ENCODE measurements at places on chromosomes 11 and 22.

- no peak for DNase-seq
Observed at GRCh38 chr22:21650823-21651520, 8.9 kb downstream of the SDF2L1 start.

GRCh38 chr22:23082534-23083314 is 12.4 kb downstream of the GNAZ start:
- no peak for DNase-seq

DNA sequence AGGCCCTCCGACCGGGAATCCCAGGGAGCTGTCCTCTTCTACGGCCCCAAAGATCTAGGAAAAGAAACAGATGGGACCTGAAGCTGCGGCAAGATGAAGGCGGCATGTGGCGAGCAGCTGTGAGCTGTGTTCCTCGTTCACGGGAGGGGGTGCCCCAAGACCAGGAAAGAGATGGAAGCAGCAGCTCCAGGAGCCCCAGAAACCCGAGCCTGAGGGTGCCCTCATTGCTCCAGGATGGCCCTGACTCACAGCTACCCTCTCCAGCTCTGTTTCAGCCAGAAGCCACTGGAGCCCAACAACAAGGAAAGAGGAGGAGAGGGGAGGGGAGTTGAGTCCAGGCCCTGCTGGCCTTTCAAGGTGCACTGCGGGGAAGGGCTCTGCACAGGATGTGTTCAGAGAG is 23.7 kb upstream of the NAP1L4 start:
- DNase-seq: no peak

DNA sequence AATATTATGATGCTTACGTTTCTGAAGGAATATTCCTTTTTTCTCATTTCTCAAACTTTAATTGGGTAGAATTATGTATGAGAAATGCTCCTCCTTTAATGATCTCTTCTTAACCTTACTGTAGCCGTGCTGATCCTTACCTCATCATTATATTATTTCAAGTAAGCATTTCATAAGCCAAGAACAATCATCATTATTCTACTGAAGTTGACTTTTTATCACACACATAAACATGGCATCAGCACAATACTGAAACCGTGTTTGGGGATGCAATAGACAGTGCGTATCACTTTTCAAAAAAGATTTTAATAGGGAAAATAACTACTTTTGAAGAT is 162.8 kb downstream of the ARHGAP42 start:
- DNase-seq: no peak

- no peak for DNase-seq
Observed at GRCh38 chr11:71252269-71252769, at the start of gene SHANK2. Gene SHANK2, minus strand, starts transcription at chr11:71252577. Its CDS starts 105,251 bp downstream, at chr11:71147326.

DNA sequence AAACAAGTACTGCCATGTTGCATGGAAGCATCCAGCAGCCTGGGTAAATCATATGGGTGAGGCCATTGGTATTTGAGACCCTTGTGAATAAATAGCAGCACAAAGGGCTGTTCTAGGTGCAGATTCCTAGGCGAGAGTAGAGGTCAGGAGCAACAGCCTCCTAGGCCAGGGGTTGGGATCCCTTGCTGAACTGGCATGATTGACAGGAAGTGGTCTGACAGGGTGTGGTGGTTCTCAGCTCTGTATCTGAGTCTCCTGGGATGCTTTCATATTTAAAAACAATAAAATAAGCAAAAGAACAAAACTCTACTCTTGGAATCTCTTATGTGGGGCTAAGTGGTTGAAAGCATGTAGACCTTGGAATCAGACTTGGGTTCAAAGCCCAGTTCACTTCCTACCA is 35.8 kb downstream of the INSC start:
- no peak for DNase-seq

DNA sequence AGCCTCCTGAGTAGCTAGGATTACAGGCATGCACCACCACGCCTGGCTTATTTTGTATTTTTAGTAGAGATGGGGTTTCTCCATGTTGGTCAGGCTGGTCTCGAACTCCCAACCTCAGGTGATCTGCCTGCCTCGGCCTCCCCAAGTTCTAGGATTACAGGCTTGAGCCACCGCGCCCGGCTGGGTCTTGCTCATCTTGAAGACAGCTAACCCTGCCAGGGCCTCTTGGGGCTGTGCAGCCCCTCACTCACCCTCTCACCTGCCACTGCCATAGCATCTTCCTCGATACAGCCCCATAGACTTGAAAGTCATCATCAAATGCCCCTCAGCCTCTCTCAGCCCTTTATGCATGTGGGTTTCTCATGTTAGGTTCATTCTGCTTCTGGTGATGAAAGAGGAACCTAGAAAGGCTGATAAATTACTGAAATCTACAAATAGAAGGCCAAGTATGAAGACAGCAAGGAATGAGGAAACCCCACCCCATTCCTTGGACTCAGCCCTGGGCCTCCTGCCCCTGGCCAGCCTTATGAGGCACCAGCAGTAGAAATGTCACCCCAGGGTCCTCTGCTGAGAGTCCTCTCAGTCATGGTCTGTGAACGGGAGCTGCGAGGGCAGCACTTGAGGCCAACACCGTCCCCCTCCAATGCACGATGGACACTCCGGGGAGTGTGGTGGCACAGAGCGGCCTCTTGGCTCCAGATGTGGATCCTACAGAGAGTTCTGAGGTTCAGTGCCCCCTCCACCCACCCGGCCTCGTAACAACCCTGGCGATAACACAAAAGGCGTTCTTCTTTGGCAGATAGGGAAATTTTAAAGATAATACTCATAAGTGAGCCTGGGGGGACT is 24.8 kb downstream of the SCGB1A1 start:
- no peak for DNase-seq

DNA sequence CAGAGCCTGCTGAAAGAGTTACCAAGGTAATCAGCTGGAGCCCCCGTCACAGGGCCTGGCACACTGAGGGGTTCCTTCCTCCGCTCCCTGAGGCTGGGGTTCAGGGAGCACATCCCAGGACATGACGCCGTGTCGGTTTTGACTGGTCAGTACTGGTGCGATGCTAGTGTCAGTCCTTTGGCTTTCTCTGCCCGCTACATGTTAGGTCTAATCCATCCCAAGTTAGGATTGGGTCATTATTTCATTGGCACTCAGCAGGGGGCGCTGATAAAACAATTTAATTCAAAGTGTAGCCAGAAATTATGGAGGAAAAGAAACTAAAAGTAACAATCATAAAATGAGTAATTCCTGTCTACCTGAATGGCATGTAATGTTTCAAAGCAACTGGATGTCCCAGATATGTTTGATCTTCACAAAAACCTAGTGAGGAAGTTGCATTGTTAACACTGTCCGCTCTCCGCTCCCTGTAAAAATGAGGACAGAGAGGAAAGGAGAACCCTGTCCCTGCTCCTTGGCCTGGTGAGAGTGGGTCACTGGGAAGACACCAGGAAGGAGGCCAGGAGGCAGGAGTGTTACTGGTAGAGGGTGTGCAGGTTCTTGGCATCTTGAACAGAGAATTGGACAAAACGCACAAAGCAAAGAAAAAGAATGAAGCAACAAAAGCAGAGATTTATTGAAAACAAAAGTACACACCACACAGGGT is 27.1 kb downstream of the TSKU start:
- DNase-seq: no peak

GRCh38 chr22:21797444-21798221 is 62.0 kb upstream of the YPEL1 start:
- DNase-seq: no peak

- peak; percentile 66 for DNase-seq
Observed at GRCh38 chr11:114315749-114316368, 19.7 kb downstream of the NNMT start.

GRCh38 chr11:13486926-13487660 is 8.7 kb downstream of the PTH start:
- peak; percentile 46 for DNase-seq

- DNase-seq: no peak
Observed at GRCh38 chr11:2328656-2329354, 27.0 kb downstream of the TSPAN32 start.

DNA sequence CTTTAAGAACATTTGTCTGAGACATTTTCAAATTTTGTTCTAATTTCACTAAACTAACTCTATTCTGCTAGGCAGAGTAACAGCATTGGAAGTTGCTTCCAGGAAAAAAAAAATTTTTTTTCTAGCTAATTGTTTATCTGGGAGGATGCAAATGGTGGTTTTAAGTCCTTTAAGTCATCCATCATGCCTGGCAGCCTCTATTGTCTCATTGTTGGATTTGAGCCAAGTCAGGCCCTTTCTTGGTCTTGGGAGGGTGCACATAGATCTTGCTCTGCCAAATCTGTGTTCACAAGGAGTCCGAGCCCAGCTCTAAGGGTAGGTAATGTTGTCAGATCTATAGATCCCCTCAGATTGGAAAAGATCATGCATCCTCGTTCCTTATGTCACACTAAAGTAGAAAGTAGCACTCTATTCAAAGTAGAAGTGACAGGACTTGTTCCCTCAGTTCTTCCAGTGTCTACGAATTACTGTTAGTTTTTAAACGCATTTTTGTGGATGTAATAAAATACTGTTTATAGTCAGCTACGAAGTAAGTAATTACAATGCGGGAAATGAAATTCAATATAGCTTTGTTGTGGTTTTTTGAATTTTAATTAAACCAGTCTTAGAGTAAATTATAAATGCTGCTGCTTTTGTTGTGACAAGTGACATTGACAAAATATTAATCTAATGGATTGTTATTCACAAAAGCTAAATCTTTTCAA is 166.0 kb upstream of the RASSF10 start:
- peak; percentile 90 for DNase-seq

DNA sequence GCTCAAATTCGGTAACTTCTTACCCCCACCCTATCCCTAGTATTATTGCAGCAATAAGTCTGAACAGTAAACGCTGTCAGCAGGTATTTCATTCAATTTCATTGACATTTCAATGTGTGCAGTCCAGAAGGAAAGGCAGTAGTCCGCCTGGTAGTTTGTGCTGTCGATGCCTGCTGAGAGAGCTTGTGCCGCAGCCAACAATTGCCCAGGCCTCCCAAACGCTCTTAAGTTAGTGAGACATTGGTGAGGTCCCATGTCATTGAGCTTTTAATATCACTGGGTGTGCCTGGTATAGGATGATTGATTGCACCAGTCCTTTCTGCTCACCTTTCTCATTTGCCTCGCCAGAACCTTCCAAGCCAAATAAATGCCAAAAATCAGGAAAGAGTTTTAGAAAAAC is 28.1 kb downstream of the ALKBH3 start:
- DNase-seq: no peak

- DNase-seq: no peak
Observed at GRCh38 chr22:17267661-17268330, 48.6 kb upstream of the ADA2 start.

DNA sequence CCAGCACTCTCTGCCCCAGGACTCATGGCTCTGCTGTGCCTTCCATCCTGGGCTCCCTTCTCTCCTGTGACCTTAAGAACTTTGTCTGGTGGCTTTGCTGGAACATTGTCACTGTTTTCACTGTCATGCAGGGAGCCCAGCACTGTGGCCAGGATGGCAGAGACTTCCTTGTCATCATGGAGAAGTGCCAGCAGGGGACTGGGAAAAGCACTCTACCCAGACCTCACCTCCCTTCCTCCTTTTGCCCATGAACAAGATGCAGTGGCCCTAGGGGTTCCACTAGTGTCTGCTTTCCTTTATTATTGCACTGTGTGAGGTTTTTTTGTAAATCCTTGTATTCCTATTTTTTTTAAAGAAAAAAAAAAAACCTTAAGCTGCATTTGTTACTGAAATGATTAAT is 2.9 kb upstream of the TTC36 start:
- DNase-seq: no peak

GRCh38 chr22:20758688-20759087 is 15.2 kb upstream of the SERPIND1 start:
- no peak for DNase-seq

- DNase-seq: no peak
Observed at GRCh38 chr11:120343429-120343828, 7.2 kb downstream of the ARHGEF12 start.

DNA sequence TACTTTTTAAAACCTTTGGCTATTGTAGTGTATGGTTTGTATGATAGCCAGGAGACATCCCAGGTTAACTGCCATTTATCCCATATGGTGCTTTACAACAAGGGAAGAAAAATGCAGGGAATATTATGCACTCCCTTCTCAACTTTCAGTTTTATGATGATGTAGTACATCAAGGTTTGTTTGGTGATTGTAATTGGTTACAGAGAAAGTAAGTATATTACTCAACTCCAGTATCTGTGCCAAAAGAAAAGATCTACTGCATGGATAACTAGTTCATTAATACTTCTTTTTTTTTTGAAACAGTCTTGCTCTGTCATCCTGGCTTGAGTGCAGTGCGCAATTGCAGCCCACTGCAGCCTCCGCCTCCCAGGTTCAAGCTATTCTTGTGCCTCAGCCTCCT is 65.3 kb downstream of the BCL2L13 start:
- no peak for DNase-seq

GRCh38 chr11:35066783-35067423 is 72.1 kb upstream of the CD44 start:
- no peak for DNase-seq

GRCh38 chr11:11148104-11148509 is 204.9 kb downstream of the CSNK2A3 start:
- no peak for DNase-seq

- peak; percentile 17 for DNase-seq
Observed at GRCh38 chr11:12052676-12053605, 44.5 kb upstream of the DKK3 start.

DNA sequence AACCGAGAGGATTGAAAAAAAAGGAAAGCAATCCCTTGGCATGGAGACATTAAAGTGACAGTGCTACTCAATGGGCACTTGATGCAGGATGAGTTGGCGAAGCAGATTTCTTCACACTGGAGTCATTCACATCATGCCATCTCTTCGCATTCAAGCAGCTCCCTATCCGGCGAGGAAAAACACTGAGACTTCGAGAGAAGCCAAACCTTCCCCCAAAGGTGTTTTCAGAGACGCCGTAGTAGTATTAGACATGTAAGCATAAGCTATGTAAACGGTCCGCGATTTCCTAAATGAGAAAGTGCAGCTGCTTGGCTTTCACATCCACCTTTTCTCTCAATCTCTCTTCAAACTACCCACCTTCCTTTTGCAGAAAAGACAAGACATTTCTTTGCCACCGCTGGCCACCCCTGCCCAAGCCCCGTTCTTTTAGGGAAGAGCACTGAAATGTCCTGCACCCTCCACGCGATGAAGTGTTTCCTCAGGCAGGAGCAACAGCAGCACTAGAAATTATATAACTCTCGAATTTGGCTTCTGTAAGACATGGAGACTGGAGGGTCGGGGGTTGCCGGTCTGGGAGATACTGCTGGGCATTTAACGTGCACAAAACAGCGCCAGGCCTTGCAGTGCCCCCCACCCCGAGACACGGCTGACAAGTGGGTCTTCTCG is at the start of gene DLG2:
Gene DLG2, minus strand, starts transcription at position 13 of the 666 bp plus-strand sequence.
- DNase-seq: no peak
